ENCODE measurements at places on chromosomes 6 and 20.

DNA sequence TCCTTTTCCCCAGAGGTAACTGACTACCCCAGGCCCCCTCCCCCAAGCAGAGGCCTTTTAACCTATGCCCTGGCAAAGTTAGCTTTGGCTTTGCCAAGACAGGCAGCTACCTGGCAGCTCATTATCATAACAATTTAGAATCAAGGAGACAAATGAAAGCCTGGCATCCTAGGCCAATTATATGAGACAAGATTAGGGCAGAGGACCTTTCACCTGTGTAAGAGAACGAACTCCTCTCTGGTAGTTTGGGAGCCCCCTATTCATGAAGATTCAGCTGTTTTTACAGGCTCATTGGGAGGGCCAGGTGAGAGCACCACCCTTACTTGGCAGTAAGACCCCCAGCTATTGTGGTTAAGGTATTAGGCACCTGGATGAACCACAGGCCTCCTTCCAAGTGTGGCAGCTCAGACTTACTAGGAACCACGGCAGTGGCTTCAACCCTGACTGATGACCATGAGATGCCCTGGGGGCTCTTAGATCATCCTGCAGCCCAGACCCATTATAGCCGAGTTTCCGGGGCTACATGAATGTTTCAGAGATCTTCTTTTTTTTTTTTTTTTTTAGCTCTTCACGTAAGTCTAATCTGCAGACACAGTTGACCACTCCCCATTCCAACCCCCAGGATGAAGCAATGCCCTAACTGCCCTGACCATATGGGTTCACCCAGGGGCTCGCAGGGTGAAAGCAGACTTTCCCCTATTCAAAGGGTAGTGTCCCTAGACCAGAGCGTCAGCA is 56.2 kb downstream of the RAB44 start:
- no peak for DNase-seq

DNA sequence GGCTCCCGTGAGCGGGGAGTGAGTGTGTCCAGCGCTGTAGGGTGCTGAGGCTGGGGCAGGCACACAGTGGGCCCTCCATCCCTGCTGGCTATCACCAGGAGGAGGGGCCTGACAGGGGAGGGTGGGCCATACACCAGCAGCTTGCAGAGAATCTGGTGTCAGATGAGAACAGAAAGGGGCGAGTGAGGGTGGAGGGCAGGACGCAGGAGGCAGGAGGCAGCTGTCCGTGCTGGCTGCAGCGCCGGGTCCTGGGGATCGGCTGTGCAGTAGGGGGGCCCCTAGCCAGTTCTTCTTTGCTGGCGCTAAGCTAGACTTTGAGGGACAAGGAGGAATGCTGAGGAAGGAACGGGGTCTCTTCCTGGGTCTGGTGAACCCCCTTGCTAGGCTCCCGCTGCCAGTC is 1.6 kb upstream of the CABLES2 start:
- no peak for DNase-seq

GRCh38 chr6:19880066-19880465 is 42.9 kb downstream of the ID4 start:
- DNase-seq = no peak

DNA sequence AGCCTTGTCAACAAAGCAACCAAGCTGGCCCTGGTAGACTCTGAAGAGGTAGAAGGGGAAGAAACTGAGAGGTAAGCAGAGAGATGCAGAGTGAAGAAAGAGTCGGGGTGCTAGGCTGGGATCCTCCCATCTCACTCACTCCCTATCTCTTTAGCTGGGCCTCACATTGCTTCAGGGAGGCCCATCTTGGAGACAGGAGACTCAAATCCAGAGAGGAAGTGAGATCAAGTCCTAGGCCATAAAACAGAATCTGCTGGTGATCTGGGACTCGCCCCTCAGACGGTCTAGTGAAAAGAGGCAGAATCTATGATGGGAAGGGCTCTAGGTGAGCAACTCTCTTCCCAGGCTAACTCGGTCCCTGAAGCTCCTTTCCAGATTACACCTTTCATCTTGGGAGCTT is 659 bp upstream of the GUCA1B start:
- DNase-seq = no peak

DNA sequence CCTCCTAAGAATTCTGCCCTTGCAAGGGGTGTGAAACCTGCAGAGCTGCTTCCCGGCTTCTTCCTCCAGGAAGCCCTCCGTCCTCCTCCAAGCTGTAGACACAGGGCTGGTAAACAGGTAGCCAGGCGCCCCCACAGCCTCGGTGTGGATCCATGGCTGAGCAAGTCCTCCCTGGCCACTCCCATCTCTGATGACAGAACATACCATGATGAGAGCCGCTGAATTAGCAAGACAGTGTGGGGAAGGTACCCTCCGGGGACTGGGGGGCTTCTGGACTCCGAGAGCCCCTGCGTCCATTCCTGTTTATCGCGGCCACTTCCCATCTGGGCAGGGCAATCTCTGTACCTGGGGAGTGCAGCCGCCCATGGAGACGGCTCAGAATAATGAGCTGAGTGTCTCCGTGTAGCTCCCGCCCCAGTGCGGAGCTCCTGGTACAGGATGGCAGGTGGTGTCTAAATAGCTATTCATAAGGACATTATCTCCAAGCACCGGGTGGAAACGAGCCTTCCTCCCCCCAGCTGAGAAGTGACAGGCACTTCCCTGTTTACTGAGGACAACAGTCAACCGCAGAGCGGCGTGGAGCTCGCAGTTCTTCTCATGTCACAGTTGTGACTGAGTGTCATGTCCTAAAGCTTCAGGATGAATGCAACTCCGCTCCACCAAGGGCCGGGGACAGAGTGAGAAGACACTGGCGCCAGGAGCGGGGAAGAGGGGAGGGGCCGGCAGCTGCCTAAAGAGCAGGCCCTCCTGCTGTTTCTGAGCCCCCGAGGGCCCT is 22.7 kb upstream of the NTSR1 start:
- DNase-seq = no peak
